ENCODE measurements at places on chromosomes 4 and X. TPM values are rescaled to one million over a fixed set of nuclear protein-coding genes. Genes with fewer than 3 reads are reported as not detected.
A peak's percentile ranks its signal among the peaks of the same experiment; 100 is the strongest.

GRCh38 chr4:22345678-22346077, 170.2 kb downstream of the ADGRA3 start:
- H3K27me3 ChIP-seq: no peaks in the 10 kb centered on the region
- no peaks in the 10 kb centered on the region for H3K36me3 ChIP-seq
- no peak overlapping the region for H3K4me3 ChIP-seq
- H3K27ac ChIP-seq: no peak overlapping the region

DNA sequence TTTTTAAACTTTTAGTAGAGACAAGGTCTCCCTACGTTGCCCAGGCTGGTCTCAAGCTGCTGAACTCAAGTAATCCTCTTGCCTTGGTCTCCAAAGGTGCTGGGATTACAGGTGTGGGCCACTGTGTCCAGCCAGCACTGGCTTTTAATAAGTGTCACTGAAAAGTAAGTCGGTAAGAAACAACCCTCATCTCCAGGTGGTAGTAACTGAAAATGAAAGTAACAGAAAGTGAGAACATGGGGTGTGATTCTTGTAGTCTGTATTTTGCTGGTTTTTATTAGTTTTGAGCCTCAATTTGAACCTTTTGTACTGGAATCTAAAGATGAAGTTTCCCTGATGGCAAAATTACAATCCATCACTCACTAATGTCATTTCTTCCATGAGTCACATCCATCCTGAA, 238.1 kb upstream of the AGA start:
- no peaks in the 10 kb centered on the region for H3K36me3 ChIP-seq
- no peaks in the 10 kb centered on the region for H3K4me1 ChIP-seq
- no peaks in the 10 kb centered on the region for H3K27me3 ChIP-seq
- DNase-seq: no peak
- no peak overlapping the region for H3K27ac ChIP-seq

GRCh38 chrX:141941234-141941633, 37.5 kb downstream of the MAGEC1 start:
- H3K4me1 ChIP-seq: no peaks in the 10 kb centered on the region
- DNase-seq: no peak
- no peak overlapping the region for H3K4me3 ChIP-seq
- H3K27ac ChIP-seq: no peak overlapping the region
- no peaks in the 10 kb centered on the region for H3K27me3 ChIP-seq

DNA sequence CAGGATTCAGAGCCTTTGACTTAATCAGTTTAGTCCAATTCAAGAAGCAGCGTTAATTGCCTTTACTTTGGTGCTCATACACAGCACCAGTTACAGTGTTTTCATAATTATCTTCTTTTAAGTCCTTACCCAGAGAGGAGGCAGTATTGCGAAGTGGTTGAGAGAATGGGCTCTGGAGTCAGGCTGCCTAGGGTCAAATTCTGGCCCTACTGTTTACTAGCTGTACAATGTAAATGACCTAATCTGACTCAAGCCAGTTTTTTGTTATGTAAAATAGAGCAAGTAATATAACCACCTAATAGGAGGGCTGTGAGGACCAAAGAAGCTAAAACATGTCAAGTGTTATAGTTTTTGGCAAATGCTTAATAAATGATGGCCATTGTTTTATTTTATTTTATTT, 27.6 kb downstream of the WDR44 start:
- no peaks in the 10 kb centered on the region for H3K4me1 ChIP-seq
- no peaks in the 10 kb centered on the region for H3K36me3 ChIP-seq
- no peak overlapping the region for H3K4me3 ChIP-seq
- H3K27me3 ChIP-seq: no peaks in the 10 kb centered on the region
- H3K27ac ChIP-seq: no peak overlapping the region

DNA sequence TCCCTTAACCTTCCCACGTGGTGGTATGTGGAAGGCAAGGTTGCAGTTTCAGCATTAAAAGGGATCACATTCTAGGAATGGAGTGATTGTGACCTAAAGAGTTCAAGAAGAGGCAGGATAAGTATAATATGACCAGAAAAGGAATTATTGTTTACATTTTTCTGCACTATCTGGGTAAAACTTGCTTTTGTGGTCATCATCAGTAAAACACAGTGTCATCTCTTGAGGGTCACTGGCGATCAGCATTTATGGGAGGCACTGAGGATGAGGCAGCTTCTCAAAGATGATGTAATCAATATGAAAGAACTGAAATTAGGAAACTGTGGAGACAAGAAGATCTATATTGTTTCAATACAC, 88.7 kb downstream of the CFAP299 start:
- no peak for DNase-seq
- no peaks in the 10 kb centered on the region for H3K27me3 ChIP-seq
- H3K27ac ChIP-seq: no peak overlapping the region
- H3K4me3 ChIP-seq: no peak overlapping the region

The TCEAL7 gene
- 14.7 TPM for total RNA-seq

- no peak overlapping the region for H3K27ac ChIP-seq
- DNase-seq: no peak
- no peaks in the 10 kb centered on the region for H3K27me3 ChIP-seq
- no peaks in the 10 kb centered on the region for H3K4me1 ChIP-seq
- no peak overlapping the region for H3K4me3 ChIP-seq
These were observed 194.4 kb upstream of the LDB2 start for GRCh38 chr4:17092736-17093437.

GRCh38 chrX:104316739-104317138, 62.0 kb upstream of the ESX1 start:
- no peaks in the 10 kb centered on the region for H3K36me3 ChIP-seq
- H3K4me1 ChIP-seq: peaks cover 3% of the 10 kb centered on the region
- DNase-seq: no peak

The HAND2 gene
- total RNA-seq: 69.7 TPM

The BRCC3 gene
- total RNA-seq: 13.4 TPM

The SLC26A1 gene
- 12.6 TPM for total RNA-seq

GRCh38 chrX:13689741-13690211, 848 bp downstream of the RAB9A start:
- H3K27me3 ChIP-seq: no peaks in the 10 kb centered on the region
- H3K36me3 ChIP-seq: no peaks in the 10 kb centered on the region
- no peak for DNase-seq
- peak overlapping the region; percentile 99 for H3K27ac ChIP-seq

DNA sequence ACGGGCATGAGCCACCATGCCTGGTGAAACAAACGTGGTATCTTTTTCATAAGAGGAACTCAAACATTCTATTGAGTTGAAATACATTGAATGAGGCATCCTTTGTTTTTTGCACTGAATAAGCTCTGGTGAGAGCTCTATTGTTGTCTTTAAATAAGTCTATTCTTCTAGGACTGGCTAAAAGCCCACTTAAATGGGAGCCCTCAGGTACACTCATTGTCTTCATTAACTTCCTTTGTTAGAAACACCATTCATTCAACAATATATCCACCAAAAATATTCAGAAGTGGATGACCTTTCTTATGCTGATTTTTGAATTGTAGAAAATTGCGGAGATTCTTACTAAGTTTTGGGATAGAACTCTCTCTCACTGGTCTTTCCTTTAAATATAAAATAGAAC, 568.0 kb downstream of the IL1RAPL1 start:
- H3K4me1 ChIP-seq: no peaks in the 10 kb centered on the region
- H3K4me3 ChIP-seq: no peak overlapping the region
- DNase-seq: no peak
- H3K36me3 ChIP-seq: no peaks in the 10 kb centered on the region
- H3K27ac ChIP-seq: no peak overlapping the region

DNA sequence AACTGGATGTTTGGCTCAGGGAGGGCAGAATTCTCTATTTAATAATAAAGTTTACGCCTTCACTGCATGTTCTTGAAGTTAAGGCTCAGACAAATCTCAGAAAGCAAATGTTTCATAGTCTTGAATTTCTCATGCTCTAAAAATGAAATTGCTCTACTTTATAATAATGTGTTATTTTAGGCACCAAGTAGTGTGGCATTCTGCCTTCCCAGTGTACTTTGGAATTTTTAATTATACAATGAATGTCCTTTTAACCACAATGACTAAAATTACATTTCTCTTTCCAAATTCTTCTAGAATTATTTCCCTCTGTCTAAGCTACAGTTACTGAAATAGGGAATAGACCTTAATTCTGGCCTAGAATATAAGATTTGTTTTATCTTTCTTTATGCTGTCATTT, 97.9 kb upstream of the PDE5A start:
- no peaks in the 10 kb centered on the region for H3K27me3 ChIP-seq
- no peak overlapping the region for H3K4me3 ChIP-seq
- no peaks in the 10 kb centered on the region for H3K36me3 ChIP-seq
- H3K27ac ChIP-seq: peak overlapping the region; percentile 49

- no peak for DNase-seq
- no peaks in the 10 kb centered on the region for H3K36me3 ChIP-seq
- H3K4me1 ChIP-seq: peaks cover 5% of the 10 kb centered on the region
- no peaks in the 10 kb centered on the region for H3K27me3 ChIP-seq
- H3K4me3 ChIP-seq: no peak overlapping the region
These were observed 9.2 kb downstream of the RFC1 start for GRCh38 chr4:39357002-39357401.

The TMPRSS11D gene
- not detected for total RNA-seq

DNA sequence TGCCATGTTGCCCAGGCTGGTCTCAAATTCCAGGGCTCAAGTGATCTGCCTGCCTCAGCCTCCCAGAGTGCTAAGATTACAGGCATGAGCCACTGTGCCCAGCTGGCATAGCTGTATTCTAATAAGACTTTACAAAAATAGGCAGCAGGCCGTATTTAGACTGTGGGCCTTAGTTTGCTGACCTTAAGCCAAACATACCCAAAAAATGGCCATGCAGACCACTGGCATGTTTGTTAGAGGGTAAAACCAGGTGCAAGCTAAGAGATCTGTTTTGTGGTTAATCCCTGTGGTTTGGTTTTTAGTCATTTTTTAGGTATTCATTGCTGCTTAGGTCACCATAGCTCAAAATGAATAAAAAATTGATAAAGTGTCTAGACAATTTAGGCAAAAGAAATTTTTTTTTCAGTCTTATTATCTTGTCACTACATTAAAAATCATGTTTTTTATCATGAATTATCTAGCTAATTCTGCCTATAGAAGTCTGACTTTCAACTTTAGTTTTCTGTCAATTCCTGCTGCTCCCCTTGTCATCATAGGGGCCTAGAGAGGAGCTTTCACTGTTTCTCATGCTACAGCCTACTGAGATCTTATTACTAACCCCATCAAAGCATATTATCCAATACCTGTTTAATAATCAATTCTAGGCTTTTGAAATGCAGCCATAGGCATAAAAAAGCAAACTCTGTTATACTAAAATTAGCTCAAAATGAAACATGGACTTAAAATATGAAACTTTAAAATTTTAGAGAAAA, 7.5 kb upstream of the SPINK2 start:
- no peaks in the 10 kb centered on the region for H3K36me3 ChIP-seq
- H3K27ac ChIP-seq: no peak overlapping the region
- DNase-seq: no peak

GRCh38 chr4:73599182-73599581, 21.1 kb downstream of the RASSF6 start:
- no peaks in the 10 kb centered on the region for H3K27me3 ChIP-seq
- H3K4me1 ChIP-seq: peaks cover 26% of the 10 kb centered on the region
- no peaks in the 10 kb centered on the region for H3K36me3 ChIP-seq
- peak; percentile 84 for DNase-seq
- peak overlapping the region; percentile 85 for H3K27ac ChIP-seq
- H3K4me3 ChIP-seq: no peak overlapping the region

DNA sequence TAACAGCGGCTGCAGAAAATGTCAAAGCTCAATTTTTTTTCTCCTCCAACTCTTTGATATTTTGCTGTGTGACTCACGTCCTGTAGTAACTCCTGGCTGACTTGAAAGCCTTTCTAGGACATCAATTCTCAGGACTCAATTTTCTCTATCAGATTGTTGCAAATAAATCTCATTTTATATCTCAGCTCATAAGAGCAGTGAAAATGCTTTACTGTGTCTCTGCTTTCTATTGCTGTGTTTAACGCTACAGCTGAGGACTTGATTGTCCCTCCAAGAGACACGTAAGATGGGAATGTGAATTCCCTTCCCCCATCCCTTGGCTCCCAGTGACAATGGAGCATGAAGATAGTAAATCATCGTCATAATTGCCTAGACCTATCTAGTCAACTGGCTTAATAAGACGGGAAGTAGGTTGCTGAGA, 20.5 kb upstream of the CBR4 start:
- DNase-seq: no peak

DNA sequence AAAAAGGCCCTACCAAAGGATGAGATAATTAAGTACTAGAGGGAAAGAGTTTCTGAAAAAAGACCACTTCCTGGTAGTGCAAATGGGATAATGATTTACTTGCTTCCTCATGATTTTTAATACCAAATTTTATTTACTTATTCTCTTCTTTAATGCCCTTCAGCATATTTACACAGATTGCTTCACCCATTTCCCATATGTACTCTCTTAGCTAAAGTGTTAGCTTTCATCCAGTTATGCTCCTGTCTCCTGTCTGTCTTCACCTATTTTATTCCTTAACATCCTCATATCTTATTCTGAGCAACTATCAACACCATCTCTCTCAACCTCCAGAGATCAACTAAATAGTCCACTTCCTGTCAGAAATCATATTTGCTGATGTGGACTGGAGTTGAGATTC, 183.2 kb upstream of the HS3ST1 start:
- DNase-seq: no peak
- no peaks in the 10 kb centered on the region for H3K27me3 ChIP-seq

DNA sequence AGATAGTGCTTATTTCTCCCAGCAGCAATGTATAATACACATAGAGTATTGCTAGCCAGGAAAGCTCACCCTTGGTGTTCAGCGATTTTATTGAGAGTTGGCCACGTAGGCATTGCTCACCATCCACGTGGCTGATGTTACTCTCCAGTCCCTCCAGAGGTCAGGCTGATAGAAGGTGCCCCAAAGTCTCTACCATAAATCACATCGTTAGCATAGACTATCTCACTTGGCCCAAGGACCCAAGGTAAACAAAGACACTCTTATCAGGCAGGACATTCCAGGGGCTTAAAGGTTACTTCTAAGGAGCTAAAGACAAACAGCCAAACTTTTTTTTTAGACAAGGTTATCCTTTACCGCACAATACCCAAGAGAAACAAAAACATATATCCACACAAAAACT, 30.3 kb upstream of the RGN start:
- peak overlapping the region; percentile 53 for H3K27ac ChIP-seq
- peak; percentile 55 for DNase-seq
- no peaks in the 10 kb centered on the region for H3K36me3 ChIP-seq
- H3K4me1 ChIP-seq: no peaks in the 10 kb centered on the region
- H3K4me3 ChIP-seq: no peak overlapping the region
- H3K27me3 ChIP-seq: no peaks in the 10 kb centered on the region

- H3K27me3 ChIP-seq: no peaks in the 10 kb centered on the region
- peak overlapping the region; percentile 96 for H3K4me3 ChIP-seq
- no peaks in the 10 kb centered on the region for H3K36me3 ChIP-seq
- H3K4me1 ChIP-seq: peaks cover 8% of the 10 kb centered on the region
These were observed 787 bp upstream of the TET2 start for GRCh38 chr4:105145903-105146275.

The TAPT1 gene
- total RNA-seq: 19.3 TPM

DNA sequence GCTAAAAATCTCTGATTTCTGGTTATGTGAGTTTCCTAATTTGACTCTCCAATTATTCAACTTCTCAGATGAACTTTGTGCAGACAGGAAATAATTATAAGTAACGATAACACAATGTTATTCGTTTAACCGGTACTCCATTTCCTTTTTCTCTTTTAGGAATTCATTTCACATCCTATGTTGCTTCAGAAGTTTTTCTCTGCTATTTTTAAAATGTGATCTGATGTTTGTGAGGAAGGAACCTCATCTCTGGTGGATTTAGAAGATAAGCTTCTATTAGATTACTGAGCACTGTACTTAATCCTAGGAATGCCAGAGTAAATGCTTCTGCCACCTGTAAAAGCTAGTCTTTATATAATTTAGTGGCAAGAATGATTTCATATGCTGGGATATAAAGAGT, 116.0 kb upstream of the ETNPPL start:
- no peak for DNase-seq
- no peaks in the 10 kb centered on the region for H3K27me3 ChIP-seq
- H3K27ac ChIP-seq: no peak overlapping the region
- H3K4me3 ChIP-seq: no peak overlapping the region
- no peaks in the 10 kb centered on the region for H3K36me3 ChIP-seq
